WERI-Rb-1 (cell line): ENCODE measurements at places on chromosomes 2 and 18.

GRCh38 chr2:151827564-151828142, 568 bp downstream of the ARL5A start:
- no peak for DNase-seq

DNA sequence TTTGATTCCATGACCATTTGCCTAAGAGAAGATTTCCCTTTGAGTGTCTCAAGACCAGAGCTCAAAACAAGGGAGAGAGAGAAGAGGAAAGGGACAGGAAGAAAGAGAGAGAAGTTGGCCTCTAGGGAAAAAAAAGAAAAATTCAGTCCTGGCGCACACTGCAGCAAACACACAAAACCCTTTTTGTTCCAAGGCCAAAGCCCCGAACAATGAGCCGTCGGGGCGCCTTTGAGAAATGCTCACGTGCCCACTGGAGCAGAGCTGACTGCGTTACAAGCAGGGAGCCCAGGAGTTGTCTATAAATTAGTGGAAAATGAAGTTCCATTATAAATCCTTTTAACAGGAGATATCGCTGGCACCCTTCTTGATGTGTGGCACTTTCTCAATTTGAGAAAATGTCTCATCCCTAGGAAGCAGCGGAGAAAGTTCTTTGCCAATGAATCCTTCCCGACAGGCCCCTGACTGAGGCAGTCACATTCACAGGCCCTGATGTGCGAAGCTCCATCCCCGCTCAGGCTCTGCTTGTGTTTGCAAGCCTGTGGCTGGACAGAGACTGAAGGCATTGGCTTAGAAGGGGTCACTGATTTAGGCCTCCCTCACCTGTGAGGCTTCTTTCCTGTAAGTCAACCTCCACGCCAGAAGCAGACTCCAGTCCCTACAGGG, 32.1 kb upstream of the NCKAP5 start:
- no peak for DNase-seq

GRCh38 chr2:182647499-182647787, 68.6 kb upstream of the DNAJC10 start:
- DNase-seq, result no peak

DNA sequence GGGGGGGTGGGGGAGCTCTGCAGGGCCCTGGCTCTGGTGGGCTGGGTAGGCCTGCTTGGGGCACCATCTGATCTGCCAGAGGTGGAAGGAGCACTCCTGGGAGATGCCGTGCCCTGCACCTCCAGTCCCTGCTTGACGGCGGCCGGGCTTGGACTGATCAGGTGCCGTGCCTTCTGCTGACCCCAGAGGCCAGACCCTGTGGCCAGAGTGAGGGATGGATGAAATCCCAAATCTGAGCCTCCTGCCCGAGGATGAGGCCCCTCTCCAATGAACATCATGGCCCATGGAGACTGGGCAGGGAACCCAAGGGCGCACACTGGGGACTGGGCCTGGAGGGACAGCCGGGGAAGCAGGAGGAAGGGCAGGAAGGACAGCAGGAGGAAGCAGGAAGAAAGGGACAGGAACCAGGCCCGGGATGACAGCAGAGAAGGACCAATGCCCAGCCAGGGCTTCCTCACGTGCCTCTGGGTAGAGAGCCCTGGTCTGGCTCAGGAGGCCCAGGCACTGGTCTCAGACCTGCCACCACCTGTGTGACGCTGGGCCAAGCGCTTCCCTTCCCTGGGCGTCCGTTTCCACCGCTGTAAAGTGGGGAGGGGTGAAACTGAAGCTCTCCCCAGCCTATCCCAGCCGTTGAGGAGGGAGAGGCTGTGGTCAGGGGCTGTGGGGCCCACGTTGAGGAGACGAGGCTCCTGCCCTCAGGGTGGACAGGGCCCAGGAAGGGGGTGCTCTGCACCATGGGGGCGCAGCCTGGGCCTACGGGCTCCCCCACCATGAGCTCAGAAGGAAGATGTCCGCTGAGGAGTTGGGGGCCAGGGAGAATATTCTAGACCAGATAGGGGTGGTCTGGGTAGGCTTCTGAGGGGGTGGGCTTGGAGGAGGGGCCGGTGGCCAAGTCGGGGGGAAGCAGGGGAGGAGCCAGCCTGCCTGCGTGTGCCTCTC, 1.0 kb upstream of the GPR35 start:
- peak; percentile 6 for DNase-seq

- DNase-seq, result no peak
These were observed 104.1 kb upstream of the SEC11C start for GRCh38 chr18:59035591-59035990.

GRCh38 chr18:71443706-71444480, 1100.2 kb downstream of the CBLN2 start:
- no peak for DNase-seq

GRCh38 chr18:68282232-68282631, 432.7 kb downstream of the TMX3 start:
- no peak for DNase-seq

GRCh38 chr2:223465793-223466192, 136.4 kb downstream of the SCG2 start:
- DNase-seq, result no peak

GRCh38 chr2:36413218-36413617, 57.6 kb downstream of the CRIM1 start:
- DNase-seq, result no peak

DNA sequence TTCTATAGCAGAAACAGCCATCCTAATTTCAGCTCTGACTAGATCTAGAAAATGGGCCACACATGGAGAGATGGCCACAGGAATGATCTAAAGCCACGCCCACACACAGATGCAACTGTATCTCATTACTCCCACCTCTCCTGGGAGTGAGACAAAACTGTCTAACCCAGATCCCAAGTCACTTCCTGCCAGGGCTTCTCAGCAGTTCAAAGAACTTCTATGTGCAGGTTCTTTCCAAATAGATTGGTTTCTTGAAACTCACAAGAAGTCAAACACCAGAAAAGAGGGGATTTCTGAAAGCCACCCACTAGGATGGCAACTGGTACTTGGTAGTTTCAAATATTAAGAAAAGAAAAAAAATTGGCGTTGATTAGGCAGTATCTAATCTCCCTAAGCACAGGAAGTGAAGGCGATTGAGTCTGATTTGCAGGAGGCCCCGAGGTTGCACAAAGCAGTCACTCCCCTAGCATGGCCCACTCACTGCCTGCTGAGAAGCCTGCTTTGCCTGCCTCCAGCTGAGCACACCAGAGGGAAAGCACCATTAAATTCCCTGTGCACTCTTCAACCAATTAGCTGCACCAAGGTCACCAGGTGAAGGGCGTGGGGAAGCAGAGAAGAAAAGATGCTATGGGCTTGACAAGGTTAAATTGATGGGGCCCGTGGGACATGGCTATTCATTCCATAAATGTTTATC, 51.1 kb downstream of the PAPOLG start:
- peak; percentile 39 for DNase-seq

- DNase-seq, result no peak
These were observed 28.0 kb downstream of the MAL start for GRCh38 chr2:95053543-95053942.

DNA sequence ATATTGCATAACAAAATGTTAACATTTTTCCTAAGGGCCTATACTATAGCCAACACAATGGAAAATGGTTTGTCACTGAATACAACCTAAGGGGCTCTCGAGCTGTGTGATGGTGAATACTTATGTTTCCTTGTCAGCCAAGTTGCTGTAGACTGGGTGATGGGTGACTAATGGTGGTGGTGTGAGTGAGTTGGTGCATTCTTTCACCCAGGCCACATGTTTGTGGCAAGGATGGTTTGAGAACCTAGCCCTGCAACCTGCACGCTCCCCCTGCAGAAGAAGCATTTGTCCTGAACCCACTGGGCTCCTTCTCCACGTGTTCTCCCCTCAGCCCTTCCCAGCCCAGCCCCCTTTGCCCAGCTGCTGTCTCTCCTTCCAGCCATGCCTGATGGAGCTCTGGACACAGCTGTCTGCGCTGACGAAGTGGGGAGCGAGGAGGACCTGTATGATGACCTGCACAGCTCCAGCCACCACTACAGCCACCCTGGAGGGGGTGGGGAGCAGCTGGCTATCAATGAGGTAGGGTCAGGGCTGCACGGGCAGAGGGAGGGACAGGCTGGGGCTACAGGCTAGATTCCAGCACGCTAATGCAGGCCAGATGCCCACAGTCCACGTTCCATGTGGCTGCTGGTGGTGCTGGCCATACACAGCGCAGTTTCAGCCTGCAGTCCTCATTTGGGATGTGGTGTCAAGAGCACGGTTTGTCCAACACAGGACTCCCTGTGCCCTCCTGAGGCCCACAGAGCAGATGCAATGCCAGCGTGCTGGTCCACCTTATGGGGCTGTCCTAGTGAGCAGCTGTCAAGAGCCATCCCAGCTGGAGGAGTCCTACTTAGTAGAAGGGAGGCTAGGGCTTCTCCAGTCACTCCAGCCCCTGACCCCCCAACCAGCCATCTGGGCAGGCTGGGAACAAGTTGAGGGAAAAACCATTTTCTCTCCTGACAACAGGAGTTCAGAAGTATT, 65.4 kb downstream of the FAM168B start:
- no peak for DNase-seq

DNA sequence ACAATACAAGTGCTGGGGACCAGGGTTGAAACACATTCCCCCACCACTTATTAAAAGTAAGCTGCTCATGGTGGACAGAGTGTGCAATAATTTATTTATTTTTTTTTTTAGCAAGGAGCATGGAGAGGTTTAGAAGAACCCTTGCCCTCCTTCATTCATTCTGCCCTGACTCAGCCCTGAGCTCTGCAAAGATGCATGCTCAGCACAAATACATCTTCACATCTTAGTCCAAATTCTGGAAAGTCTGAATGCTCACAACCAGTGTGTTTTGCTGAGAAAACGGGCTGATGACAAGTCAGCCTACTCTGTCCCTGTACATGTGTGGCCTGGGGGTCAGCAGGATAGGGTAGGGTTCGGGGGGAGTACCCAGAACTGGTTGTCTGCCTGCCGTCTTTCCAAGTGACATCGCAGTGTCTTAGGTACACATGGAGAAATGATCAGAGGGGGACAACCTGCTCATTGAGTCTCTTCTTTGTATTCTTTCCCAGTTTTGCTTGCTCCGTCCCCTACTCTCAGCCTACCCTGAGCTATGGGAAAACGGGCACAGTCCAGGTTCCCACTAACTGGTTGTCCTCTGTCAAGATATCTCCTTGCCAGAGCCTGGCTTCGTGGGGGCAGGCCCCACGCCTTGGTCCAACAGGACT, 76.4 kb downstream of the ADD2 start:
- DNase-seq, result peak; percentile 1

- no peak for DNase-seq
These were observed 140.9 kb downstream of the SATB2 start for GRCh38 chr2:199316851-199317250.

DNA sequence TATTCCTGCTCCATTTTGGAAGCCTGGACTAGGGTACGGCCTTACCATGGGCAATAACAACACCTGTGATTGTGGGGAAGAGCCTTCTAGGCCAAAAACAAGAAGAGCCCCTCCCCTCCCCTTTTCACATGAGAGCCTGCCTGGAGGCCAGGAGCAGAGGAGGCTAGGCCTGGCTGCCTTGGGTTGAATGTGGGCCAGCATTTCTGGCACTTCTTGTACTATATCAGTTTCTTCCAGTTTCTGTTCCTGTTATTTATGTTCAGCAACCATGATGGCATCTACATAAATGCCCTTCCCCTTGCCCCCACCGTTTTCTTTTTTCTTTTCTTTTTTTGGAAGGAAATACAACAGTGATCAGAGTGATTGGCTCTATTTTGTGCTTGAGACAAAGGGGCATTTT, 58.4 kb downstream of the KCTD18 start:
- no peak for DNase-seq

DNA sequence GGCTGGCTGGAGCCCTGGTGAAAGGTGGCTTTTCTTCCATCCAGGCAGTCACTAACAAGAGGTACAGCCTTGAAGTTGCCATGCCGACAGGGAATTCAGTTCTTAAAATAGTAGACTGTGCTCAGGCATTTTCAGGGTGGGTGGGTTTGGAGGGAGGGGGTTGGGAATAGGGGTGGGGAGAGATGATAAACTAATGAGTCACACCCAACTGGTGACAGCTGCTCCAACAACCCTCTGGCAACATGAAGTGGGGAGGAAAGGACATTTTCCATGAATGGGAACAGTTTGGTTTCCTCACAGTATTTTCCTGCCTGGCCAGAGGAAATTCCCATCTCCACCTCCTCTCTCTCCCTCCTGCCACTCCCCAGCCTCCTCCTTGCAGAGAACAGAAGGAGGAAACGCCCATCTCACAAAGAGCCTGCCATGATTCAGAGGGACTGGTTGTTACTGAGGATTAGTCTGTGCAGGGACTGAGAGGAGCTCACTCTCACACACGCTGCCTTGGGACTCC, 113.0 kb upstream of the SLC1A4 start:
- peak; percentile 79 for DNase-seq

GRCh38 chr18:79495591-79496071, 99.9 kb downstream of the NFATC1 start:
- DNase-seq, result no peak

DNA sequence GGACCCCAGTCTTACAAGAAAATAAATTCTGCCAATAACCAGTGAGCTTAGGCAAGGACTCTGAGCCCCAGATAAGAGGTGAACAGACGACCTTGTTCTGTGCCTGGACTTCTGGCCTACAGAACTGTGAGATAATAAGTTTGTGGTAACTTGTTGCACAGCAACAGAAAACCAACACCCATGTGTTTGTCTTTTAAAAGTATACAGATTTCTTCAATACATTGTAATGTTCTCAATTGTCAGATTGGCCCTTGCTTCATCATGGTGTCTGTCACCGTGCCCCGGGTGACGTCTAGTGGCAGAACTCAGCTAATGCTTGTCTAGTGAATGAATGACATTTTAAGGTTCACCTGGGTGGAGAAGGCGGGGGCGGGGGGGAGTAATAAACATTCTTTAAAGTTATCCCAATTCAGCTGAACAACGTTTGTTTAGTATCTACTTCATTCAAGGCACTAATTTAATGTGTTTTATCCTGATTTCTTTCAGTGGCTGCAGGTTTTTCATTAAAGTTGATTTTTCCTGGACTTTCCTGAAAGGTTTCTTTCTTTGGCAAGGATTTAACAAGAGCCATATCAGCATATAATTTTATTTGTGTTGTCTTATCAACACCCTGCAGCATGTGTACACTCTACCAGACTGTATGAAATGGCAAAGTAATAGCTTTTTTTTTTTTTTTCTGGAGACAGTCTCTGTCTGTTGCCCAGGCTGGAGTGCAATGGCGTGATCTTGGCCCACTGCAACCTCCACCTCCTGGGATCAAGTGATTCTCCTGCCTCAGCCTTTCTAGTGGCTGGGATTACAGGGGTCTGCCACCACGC, 123.8 kb upstream of the DLX2 start:
- no peak for DNase-seq

DNA sequence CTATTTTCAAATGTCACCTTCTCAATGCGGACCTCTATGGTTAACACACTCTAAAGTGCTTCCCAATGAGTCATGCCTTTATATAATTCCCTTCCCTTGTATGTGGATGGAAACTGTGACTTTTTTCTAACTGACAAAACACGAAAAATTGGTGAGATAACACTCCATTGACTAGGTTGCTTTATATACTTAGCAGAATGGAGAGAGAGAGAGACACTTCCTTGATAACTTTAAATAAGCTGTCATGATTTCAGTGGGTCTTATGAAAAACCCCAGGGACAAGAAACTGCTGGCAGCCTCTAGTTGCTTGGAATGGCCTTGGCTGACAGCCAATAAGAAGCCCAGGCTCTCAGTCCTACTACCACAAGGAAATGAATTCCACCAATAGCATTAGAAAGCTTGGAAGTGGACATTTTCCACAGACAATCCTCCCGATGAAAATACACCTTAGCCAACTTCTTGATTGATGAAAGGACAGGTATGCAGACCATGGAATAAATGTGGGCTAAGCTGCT, 322.2 kb downstream of the ZNF804A start:
- DNase-seq, result no peak
